Fibroblast of pulmonary artery (primary cell): ENCODE measurements at places on chromosomes 13 and 19.
A peak's percentile ranks its signal among the peaks of the same experiment; 100 is the strongest.

- peak; percentile 8 for DNase-seq
Observed at GRCh38 chr13:71979616-71980015, 112.6 kb upstream of the DACH1 start.

- peak; percentile 34 for DNase-seq
Observed at GRCh38 chr19:13718733-13719132, 45.6 kb upstream of the MRI1 start.

DNA sequence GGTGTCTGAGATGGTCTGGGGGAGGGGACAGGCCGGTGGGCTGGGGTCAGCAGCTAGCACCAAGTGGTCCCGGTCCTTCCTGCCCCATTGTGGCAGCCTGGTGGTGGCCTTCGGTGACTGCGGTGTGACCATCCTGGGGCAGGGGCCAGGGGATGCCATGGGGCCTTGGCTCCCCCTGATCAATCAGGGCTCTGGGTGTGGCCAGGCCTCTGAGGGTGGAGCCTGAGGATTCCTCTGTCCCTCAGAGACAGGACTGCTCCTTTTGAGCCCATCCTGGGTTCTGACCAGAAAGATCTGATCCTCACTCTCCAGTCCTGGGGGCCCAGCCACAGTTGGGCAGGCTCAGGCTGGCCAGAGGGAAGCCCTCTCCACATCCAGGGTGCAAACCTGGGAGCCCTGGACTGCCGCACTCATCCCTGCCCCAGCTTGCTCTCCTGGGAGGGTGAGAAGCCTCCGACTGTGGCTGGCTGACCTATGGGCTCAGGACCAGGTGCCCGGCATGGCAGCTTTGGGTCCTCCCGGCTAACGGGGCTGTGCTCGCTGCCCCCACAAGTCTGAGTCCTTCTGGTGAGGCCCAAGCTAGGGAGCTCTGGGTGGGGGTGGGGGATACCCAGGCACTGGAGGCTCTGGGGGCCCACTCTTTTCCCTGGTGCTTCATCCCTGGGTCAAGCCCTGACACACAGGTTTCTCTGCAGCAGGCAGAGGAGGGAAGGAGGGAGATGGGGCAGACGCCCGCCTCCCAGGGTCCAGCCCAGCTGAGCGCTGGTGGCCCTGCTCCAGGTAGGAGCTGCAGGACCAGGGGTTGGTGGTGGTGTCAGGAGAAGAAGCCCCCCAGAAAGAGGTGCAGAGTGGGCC is 59.5 kb downstream of the IER2 start:
- DNase-seq, result no peak

GRCh38 chr19:41958367-41959055 is 610 bp downstream of the RABAC1 start:
- DNase-seq, result peak; percentile 62

DNA sequence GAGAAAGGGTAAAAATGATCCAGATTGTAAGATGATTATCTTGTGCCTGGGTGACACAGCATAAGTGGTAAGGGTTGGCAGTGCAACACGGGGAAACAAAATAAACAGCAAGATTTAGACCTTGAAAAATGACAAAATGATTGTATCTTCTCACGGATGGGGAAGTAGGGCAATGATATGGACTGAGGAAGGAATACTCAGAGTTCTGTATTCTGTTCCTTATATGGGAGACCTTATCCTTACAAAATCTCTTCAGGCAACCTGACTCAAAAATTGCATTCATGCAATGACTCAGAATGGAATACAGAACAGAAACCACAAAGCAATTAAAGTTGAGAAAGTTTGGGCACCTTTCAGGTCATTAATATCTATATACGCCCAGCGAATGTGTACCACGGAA is 149.0 kb downstream of the HS6ST3 start:
- no peak for DNase-seq

DNA sequence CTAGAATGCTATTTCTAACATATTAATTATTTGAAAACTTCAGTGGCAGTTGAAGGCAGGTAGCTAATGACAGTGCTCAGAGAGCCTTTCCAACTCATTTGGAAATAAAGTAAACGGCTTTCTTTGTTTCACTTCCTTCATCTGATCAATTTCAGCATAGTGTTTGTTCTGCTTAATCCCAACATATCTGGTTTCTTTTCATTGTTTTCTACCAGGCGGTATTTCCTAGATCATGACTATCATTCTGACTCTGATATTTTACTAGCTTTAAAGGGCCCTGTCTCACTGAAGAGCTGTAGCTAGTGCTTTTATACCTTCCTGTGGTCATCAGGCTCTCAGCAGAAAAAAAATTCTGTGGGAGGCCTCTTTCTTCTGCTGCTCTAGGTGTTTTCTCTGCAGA is 178.6 kb downstream of the RBM26 start:
- DNase-seq, result no peak
